Myocyte (in vitro differentiated cells): ENCODE measurements at places on chromosomes 11 and 22.

DNA sequence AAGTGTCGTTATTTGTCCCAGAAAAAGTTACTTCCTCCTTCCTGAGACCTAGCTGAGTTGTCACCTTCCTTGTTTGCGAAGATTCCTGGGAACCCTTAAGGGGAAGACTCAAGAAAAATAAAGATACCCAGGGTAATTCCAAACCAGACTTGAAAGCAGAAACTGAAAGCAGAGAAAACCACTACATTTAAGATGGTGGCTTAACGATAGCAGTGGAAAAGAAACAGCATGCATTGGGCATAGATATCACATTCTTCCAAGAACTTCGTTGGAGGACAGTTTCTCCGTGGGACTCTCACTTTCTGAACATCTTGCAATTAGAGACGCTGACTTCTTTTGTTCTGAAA lies 89.1 kb downstream of the FAM76B start:
- no peak for DNase-seq

DNA sequence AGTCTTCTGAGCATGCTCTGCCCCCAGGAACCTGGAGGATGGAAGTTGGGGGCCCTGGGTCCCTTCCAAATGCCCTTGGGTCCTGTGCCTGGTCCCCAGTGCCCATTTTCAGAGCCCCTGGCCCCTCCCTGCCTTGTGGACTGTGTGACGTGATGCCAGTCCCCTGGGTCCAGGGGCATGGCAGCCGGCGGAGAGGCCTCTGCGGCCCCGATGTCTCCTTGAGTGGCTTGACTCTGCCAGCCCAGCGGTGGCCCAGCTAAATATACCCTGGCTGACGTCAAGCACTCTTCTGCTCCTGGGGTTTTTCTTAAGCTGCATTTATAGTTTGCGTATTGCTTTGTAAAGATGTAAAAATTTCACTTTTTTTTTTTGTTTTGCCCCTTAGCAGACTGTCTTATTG lies 35.2 kb upstream of the PARVG start:
- no peak for DNase-seq

DNA sequence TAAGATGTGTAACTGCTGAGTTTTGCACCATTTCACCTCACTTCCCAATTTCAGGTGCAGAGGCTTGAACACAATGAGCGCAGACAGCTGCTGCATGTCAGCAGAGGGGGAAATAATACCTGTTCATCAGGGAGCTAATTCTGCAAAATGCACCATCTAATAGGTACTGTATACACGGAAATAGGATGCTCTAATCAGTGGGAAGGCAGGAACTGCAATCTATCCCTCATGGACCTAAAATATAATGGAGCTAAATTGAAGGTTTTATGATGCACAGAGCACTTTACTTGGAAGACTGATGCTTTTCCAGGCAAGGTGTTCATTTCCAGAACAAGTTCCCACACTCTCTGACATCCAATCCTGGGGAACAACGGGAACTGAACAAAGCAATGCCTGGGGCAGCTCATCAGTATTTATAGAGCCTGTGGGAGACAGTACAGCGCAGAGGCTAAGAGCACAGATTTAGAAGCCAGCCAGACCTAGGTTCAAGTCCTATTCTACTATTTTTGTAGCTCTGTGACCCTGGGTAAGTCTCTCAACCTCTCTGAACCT lies 78.5 kb downstream of the TENM4 start:
- DNase-seq, result no peak

DNA sequence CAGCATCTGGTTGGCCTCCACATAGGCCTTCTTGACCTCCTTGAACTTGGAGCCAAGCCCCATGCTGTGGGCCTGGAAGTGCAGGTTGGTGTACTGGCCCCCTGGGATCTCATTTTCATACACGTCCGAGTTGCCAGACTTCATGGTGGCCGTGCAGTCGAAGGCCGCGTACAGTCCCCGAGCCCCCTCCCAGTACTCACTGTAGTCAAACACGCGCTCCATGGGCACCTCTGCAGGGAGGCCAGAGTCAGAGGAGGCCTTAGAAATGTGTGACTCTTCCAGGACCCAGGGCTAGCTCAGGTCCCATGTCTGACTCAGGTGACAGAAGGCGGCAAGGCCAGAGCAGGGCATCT lies 6.7 kb upstream of the LRFN4 start:
- no peak for DNase-seq

DNA sequence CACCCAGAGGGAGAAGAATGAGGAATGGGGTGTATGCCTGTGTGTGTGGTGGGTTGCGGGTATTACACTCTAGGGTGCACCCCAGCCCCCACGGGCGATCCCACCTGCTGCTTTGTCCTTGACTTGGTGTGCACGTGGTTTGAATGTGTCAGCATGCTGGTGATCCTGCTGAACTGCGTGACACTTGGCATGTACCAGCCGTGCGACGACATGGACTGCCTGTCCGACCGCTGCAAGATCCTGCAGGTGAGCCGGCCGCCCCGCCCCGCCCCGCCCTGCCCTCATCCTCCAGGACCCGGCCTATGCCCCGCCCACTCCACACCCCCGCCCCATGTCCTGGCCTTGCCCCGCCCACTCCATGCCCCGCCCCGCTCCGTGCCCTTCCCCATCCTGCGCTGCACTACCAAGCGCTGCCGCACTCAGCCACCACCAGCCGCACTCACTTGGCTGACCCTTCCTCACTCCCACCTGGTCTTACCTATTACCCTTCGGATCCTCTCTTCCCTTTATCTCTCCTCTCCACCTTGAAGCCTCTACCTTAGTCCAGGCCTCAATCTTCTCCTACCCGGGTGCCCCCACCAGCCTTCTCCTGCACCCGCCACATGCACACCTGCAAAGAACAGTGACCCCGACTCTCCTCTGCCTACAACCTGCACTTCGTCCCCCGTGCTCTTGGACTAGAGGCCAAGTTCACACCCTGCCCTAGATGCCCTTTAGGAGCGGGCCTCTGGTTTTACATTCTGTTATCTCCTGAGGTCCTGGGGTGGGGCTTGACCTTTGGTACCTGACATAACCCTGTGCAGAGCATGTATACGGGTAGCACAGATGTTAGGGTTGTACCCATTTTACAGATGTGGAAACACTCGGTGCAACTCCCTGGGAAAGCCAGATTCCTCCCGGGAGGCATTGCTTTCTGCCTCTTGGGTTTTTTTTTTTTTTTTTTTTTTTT lies 27.7 kb downstream of the CACNA1I start:
- DNase-seq, result no peak

DNA sequence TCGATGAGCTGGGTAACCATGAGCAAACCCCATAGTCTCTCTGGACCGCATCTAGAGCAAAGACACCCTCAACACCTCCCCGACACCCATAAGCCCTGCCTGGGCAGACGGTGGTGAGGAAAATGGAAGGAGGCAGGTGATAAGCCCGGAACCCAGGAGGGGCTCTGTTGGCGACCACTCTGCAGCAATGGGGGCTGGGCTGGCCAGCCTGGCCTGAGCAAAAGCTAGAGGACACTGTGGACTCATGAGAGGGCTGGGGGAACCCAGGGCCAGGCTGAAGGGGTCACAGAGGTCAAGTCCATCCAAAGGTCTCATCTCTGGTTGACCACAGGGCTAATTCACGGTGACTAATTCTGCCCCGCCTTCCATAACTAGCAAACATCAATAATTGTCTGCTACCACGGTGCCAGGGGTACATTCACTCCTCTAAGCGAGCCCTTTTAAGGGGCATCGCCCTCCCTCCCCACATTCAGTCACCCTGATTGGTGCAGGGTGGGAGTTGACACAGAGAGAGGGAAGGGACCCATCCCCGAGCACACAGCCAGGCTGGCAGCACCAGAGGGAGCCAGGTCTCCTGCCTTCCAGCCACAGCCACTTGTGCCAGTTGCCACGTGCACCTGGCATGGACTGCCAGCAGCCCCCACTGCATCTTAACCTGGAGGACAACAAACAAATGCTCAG lies 4.0 kb downstream of the PYGM start:
- peak; percentile 46 for DNase-seq

DNA sequence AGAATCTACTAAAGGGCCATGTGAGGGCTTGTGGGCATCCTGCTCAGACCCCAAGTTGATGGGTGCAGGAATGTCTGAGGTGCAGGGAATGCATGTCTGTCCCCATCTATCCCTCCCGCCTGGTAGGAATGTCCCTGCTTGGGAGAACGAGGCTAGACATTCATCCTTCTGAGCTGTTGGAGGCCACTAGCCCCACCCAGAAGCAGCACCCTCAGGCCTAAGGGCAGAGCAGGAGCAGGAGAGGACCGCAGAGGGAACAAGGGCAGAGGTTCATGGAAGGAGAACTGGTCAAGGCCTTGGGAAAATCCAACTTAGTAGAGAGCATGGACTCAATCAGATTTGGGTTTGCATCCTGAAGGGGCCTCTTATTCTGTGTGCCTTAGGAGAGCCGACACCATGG lies 22.1 kb upstream of the LMO1 start:
- no peak for DNase-seq

- no peak for DNase-seq
These were observed 1.4 kb upstream of the C11orf24 start for GRCh38 chr11:68273026-68273738.

GRCh38 chr22:46425016-46425415 lies 89.5 kb downstream of the TRMU start:
- peak; percentile 67 for DNase-seq

DNA sequence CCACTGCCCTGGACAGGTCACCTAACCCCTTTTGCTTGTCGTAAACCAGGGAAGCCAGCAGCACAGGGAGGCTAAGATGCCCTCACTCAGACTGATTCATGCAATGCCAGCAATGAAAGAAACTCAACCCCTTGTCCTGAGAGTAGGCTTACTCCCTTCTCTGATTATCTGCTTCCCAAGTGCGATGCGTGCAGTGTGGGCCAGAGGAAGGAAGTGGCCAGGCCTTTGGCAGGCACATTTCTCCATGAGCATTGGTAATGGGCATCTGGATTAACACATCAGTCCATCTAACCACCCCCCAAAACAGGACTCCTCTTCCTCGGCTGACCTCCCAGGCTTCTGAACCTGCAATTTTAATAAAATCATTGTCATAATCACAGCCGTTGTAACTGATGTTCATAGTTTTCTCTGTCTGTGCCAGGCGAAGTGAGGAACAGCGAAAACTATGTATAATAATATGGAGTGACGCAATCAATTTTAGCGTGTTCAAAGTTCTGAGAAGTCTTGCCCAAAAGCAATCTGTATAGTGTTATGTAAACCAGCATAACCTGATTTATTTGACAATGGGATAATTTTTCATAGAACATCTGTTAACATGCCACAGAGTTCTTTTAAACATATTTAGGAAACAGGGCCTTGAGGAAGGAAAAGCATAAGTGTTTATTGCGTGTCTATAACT lies 33.9 kb downstream of the TST start:
- no peak for DNase-seq

DNA sequence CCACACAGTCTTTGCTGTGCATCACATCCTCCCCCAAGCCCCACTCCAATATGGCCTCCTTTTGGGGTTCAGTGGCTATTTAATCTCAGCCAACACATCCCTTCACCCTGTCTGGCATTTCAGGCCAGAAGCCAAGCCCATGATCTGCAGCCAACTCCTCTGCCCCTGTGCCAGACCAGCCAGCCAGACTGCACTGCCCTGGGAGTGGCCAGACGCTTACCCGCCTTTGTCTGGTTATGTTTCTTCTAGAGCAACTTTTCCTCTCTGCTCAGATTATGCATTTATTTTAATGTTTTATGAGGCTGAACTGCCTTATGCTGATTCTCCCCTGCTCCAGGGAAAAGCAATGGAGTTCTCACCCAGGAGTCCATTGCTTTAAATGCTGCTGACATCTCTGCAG lies 206.7 kb upstream of the TBCEL start:
- no peak for DNase-seq

DNA sequence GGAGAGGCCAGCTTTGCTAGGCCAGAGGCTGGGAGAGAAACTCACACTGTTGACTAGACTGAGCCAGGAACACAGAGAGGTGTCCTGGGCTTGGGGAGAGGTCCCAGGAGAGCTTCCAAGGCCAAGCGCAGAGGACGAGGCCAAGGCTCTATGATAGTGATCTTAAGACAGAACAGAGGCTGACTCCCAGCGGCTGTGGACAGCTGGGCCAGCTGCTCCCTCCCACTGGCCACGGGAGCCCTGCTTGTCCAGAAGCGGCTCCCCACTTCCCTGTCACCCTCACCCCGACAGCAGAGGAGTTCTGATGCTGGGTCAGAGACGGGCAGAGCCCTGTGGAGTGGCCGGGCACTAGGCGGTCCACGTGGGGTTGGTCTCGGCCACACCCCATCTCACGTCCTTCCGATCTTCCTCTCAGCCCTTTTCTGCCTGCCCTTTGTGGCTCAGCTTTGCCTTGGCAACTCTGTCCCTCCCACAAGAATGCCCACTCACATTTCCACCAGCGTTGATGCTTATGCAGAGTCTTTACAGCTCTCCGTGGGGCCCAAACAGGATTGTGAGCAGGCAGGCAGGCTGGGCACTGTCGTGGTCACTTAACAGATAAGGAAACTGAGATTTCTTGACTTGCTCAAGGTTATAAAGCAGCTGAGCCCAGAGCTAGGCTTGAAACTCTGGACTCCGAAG lies 68.2 kb downstream of the FBXO7 start:
- no peak for DNase-seq

GRCh38 chr11:134275534-134276395 lies at the start of gene GLB1L3:
Gene GLB1L3, plus strand, starts transcription at chr11:134276379. Its CDS starts 362 bp downstream, at chr11:134276741.
- DNase-seq, result peak; percentile 14

DNA sequence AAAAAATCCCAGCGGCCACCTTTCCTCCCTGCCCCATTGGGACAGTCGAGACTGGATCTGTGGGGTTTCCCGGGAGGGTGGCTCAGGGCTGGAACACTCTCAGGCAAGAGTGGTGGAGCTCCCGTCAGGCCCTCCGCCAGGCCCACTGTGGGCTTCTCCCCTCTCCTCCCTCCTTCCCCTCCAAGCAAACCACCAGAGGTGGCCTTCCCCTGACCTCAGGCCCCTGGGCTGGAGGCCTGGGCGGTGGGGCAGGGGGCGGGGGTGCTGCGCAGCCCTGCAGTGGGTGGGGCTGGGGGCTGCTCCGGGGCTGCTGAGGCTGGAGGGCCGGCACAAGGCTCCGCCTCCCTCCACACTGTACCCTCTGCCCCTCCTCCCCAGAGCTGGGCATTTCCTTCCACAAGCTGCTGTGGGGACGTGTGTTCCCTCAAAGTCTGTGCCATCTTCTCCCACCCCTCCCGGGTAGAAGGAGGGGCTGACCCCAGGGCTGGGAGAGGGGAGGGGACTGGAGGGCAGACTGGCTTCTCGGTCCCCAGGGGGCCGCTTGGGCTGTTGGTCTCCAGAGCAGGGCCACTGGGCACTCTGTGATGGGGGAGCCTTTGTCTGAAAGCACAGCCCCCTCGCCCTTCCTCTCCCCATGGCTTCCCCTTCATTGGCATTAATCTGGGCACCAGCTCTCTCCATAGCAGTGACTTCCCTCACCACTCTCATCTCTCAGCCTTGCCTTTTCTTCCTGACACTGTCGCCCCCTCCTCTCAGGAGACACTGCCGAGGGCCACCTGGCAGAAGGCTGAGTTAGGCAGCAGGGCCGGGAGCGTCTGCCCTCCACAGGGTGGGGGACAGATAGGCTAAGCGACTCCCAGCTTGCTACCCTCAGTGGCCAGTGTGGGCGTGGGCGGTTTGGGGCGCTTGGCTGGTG lies 7.1 kb downstream of the RCOR2 start:
- no peak for DNase-seq

DNA sequence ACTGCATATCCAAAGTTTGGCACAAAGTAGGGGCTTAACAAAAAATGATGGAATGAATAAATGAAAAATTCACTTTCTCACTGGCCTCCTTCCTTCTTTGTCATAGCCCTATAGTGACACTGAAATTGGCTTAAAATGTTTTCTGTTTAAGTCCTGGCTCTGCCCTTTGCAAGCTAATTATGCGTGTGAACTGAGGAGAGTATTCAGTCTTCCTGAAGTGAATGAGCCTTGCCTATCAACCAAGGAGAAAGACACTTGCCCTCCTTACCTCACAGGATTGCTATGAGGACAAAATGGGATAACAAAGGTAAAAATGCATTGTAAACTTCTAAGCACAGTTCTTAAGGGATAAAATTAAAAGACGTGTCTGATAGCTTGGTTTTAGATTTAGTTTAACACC lies 729.8 kb upstream of the ANO3 start:
- no peak for DNase-seq
